HFF-Myc (cell line): ENCODE measurements at places on chromosomes 5 and 9.

- DNase-seq = no peak
Observed at GRCh38 chr5:142571371-142571770, 114.5 kb downstream of the FGF1 start.

- DNase-seq = no peak
Observed at GRCh38 chr9:72476100-72476499, 45.3 kb upstream of the TMC1 start.

DNA sequence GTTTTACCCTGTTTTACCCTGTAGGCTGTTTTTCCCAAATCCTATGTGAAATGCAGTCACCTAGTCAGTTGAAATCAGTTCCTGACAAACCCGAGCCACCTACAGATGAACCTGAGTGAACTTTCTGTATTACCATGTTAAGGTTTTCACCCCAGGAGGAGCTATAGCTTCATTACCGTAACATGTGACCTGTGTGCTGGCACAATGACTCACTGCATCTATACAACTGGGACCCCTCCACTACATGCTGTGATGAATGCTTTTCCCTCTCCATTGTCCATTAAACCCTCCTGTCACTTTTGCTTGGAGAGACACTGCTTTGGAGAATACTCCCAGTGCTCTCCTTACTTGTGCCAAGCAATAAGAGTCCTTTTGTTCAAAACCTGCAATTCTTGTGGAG, 1974.8 kb downstream of the EFNA5 start:
- no peak for DNase-seq

- no peak for DNase-seq
Observed at GRCh38 chr9:124495126-124496074, 11.8 kb downstream of the NR5A1 start.

DNA sequence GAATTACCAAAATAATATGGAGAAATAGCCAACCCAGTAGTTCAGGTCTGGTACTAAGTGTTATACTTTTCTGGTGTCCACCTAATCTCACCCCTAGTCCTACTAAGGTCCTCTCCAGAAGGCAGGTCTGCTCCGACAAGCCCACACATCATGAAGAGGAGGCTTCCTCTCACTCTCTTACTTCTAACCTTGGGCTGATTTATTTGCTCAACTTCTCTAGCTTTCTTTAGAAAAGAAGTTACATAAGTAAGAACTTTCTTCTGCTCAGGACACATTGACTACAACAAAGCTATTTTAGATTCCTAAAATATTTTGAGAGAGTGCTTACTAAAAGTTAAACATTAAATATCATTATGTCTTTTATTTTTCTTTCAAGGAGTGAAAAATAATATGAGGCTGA, 329.7 kb upstream of the NREP start:
- no peak for DNase-seq

- no peak for DNase-seq
Observed at GRCh38 chr5:140221697-140222223, 46.8 kb downstream of the CYSTM1 start.

DNA sequence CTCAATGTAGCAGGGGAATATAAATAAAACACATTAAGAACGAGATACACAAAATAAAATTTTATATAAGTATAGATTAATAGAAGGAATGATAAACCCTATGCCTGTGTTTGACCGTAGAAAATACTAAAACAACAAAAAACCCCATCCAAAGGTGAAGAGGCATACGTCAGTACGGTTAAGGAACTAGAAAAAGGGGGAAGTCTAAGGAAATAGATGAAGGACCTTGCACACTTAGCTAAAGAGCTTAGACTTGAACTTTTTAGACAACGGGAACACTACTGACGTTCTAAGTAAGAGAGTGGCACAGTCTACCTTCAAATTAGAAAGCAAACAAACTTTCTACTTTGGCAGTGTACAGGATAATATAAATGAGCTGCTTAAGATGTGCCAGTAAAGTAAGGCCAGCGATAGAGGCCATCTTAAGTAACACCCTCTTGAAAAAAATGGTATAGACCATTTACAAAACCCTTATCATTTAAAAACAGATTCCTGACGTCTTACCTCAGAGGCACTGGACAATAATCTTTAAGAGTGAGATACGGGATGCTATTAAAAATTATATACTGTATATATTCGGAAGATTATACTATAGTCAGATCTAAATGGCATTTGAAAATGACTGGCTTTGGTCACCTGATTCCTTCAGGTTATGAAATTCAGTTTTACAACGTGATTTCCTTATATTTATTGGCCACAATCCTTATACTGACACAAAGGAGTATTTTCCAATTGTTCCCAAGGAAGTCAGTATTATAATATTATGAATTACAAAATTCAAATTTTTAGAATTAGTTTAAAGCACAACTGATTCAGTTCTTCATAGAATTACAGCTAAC, 8.5 kb downstream of the PANK3 start:
- DNase-seq = no peak

GRCh38 chr5:133868946-133869518, 99.4 kb downstream of the C5orf15 start:
- DNase-seq = peak; percentile 43

DNA sequence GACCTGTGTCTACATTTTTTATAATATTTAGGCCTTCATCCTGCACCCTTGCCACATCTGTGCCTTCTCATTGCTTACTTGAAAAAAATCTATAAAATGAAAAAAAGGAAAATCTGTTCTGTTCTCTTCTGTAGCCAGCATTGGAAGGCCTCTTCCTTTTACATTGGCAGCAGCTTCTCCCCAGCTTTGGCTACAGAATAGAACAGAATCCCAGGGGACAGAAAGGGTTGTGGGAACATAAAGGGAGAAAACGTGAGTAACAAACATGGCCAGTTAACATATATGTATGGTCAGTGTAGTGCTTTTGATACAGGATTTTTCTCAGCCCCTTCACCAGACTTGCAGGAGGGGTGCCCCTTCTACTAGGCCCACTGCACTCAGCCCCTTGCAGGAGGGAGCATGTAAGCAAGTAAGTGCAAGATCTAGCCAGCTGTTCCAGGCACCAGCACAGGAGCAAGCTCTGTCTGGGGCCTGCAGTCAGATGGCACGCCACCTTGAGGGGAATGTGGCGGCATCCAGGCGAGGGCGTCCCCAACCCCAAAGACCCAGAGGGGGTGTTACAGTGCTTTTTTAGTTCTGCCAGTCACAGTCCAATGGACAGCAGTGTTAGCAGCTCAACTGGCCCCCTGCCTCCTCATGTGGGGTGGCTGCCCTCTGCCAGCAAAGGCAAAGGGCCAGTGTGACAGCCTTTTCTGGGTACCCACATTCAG, 330.5 kb upstream of the ZNF462 start:
- DNase-seq = no peak

DNA sequence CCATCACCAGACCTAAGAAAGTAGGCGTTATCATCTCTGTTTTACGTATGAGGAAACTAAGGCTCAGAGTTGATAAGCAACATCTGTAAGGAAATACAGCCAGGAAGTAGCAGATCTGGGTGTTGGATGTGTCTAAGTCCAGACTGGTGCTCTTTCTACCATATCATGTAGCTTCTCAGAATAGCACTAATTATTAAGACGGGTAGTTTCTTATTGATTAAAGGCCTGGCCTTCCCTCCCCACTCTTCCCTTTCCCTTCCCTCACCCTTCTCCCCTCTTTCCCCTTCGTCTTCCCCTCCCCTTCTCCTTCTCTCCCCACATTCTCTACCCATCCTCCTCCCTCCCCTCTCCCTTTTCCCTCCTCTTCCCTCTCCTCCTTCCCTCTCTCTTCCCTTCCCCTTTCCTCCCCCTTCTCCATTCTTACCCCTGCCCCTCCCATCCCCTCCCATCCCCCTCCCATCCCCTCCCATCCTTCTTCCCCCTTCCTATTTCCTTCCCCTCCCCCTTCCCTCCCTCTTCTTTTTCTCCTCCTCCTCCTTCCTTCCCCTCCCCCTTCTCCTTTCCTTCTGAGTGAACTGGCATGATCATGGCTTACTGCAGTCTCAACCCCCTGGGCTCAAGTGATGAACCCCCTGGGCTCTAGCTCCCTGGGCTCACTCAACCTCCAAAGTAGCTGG, 79.4 kb downstream of the SNX24 start:
- DNase-seq = no peak

DNA sequence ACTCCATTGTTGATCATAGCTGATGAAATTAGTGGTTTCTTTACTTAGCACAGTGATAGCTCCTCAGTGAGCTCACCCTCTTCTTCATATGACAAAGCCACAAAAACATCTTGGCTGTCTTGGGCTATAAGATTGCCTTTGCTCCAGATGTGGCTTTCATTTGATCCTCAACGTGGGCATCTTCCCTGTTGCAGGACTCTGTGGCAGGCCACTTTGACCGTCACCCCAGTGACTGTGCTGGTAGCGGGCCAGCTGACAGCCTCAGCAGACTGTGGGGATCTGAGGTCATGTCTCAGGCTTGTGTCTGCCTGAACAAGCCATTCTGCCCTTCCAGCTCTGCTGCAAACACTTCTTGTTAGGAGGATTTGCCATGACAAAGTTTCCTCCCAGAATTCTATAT, 422.2 kb downstream of the NR2F1-AS1 start:
- DNase-seq = no peak

- no peak for DNase-seq
Observed at GRCh38 chr9:91421971-91422757, 1.5 kb downstream of the NFIL3 start.

DNA sequence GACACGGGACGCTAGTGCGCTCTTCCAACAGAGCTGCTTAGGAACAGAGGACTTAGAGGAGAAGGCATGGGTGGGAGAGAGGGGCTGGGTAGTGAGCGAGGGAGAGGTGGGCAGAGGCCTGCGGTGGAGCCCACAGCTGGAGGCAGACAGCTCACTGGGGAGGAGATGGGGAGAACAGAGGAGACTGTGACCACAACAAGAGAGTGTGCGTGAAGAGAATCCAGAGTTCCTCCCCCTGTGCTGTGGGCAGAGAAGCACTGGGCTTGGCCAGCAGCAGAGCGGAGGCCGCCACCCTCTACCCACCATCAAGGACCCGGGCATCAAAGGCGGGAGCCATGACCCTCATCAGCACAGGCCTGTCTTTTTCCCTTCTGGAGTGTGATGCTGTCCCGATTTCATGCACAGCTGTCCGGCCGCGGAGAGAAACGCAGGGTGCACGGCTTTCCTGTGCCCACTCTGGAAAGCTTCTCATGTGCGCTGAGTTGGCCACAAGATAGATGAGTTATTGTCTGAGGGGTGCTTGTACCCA, 228.3 kb upstream of the IRX4 start:
- no peak for DNase-seq

DNA sequence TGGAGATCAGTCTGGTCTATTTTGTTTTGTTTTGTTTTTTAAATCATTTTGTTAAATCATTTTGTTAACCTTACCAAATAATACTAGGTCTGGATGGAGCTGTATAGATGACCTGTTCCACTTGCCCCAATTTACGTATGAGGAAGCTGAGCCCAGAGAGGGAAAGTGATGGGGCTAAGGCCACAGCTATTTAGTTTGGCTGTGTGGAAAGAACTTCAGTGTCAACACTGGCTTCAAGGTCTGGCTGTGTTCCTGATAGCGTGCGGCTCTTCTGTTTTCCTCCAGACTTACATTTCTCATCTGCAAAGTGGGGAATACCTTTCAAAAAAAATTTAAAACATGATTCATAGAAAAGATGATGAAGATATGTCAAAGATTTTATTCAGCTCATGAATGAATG, 112.5 kb downstream of the PTTG1 start:
- DNase-seq = no peak

- no peak for DNase-seq
Observed at GRCh38 chr5:128340648-128341047, 197.4 kb downstream of the FBN2 start.
